Activated T-helper 2 cell treated with anti-CD3 and anti-CD28 coated beads, Interferon-gamma antibody, Interleukin-2, Interleukin-4, amounts not matched to agents 10 μg/mL and 5 μg/mL and 100 μg/mL, durations not matched to agents 14 hours and 24 hours and 36 hours (primary cell): ENCODE measurements at places on chromosomes 4 and X. TPM values are rescaled to one million over a fixed set of nuclear protein-coding genes. Genes with fewer than 3 reads are reported as not detected.

Gene TMEM150C
- not detected in 2 replicates for total RNA-seq

Gene AMBN
- not detected in 2 replicates for total RNA-seq

- DNase-seq, result no peak
These were observed 12.1 kb upstream of the FAM47A start for GRCh38 chrX:34144246-34144645.

DNA sequence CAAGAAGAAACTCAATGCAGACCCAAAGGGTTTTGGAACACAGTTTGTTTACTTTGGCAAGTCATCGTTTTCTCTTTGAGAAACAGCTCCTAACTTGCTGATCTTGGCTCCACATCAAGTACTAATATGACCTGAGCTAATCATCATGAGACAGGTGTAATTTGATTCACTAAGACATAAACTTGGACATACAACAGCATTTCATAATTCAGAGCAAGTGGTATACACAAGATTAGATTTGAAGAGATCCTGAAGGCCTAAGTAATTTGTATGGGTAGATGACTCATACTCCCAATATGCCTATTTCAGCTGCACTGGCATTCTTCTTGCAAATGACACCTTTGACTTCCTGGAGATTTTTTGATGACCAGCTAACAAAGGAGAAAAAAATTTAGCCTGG is 1521.7 kb downstream of the RPA4 start:
- no peak for DNase-seq

GRCh38 chrX:47648376-47648775 is 2.0 kb downstream of the ELK1 start:
- no peak for DNase-seq

GRCh38 chr4:135838889-135839288 is 1637.3 kb upstream of the PABPC4L start:
- DNase-seq, result no peak
